Osteocyte (in vitro differentiated cells): ENCODE measurements at places on chromosomes 11 and 22. TPM values are rescaled to one million over a fixed set of nuclear protein-coding genes. Genes with fewer than 3 reads are reported as not detected.

DNA sequence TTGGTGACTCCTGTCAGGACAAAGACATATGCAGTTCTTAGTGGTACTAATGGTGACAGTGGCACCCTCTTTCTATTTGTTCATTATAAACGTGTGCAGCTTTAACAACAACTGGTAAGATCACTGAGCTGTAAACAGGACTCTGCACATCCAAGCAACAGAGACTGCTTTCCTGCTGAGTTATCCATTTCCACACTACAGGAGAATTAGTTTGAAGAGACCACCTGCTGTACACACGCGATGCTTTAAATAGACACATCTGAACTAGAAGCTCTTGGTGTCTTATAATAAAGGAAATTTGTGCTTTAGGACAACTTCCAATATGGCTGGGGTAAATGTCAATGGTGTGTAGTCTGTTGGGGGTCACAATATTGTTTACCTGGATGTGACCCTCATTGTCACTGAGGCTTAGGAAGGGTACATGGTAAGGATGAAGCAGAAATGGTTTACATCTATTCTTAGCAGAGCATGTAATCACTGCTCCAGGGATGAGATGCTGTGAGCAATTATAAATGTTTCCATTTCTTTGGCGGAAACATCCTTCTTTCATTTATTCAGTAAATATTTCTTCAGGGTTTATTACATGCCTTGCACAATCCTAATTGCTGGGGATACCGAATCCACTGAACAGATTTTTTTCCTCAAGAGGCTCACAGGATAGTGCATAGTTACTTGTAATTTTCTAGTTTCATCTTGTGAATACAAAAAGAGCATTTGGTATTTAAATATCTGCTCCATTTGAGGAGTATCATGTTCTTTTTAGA is 354.0 kb upstream of the CCDC90B start:
- H3K27me3 ChIP-seq, result peaks cover 9% of the 10 kb centered on the region
- no peak overlapping the region for H3K4me3 ChIP-seq
- H3K4me1 ChIP-seq, result no peaks in the 10 kb centered on the region

GRCh38 chr22:24504956-24505736 is 10.0 kb downstream of the UPB1 start:
- no peak for DNase-seq
- no peak overlapping the region for H3K27ac ChIP-seq
- H3K4me3 ChIP-seq, result no peak overlapping the region
- no peaks in the 10 kb centered on the region for H3K27me3 ChIP-seq
- H3K4me1 ChIP-seq, result peaks cover 13% of the 10 kb centered on the region
- no peaks in the 10 kb centered on the region for H3K36me3 ChIP-seq

GRCh38 chr11:62463121-62463542 is 44.3 kb downstream of the SCGB1A1 start:
- H3K4me1 ChIP-seq, result peaks cover 20% of the 10 kb centered on the region
- no peak overlapping the region for H3K27ac ChIP-seq
- no peaks in the 10 kb centered on the region for H3K27me3 ChIP-seq
- no peak overlapping the region for H3K4me3 ChIP-seq
- H3K36me3 ChIP-seq, result no peaks in the 10 kb centered on the region

DNA sequence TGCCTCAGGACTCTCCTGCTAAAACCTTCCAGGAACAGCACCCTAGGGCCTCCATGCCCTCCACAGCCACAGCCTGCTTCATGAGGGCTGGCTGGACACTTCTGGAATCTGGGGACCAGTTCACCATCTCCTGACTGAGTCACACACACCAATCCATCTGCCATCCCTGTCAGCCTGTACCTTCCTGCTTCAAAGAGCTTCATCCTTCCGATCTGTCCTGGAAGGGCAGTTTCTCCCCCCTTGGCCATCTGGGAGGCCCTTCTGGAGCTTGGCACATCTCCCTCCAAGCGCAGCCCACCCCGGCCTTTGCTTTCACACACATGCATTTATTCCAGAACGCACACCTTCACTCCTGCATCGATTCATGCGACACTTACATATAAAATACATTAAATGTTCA is 13.0 kb downstream of the APBB1 start:
- H3K36me3 ChIP-seq, result peaks cover 15% of the 10 kb centered on the region
- H3K4me3 ChIP-seq, result no peak overlapping the region
- DNase-seq, result no peak
- no peak overlapping the region for H3K27ac ChIP-seq
- H3K27me3 ChIP-seq, result no peaks in the 10 kb centered on the region

DNA sequence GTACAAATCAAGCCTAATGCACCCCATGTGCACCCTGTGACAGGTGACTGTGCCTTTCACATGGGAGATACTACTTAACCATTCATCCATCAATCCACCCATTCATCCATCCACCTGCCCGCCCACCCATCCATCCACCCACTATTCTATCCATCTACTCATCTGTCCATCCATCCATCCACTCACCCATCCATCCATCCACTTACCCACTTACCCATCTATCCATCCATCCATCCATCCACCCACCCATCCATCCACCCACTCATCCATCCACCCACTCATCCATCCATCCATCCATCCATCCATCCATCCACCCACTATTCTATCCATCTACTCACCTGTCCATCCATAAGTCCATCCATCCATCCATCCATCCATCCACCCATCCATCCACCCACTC is 7.5 kb downstream of the C11orf24 start:
- peaks cover 54% of the 10 kb centered on the region for H3K36me3 ChIP-seq
- DNase-seq, result no peak
- H3K27me3 ChIP-seq, result no peaks in the 10 kb centered on the region
- no peak overlapping the region for H3K27ac ChIP-seq
- H3K4me1 ChIP-seq, result peaks cover 8% of the 10 kb centered on the region
- no peak overlapping the region for H3K4me3 ChIP-seq

DNA sequence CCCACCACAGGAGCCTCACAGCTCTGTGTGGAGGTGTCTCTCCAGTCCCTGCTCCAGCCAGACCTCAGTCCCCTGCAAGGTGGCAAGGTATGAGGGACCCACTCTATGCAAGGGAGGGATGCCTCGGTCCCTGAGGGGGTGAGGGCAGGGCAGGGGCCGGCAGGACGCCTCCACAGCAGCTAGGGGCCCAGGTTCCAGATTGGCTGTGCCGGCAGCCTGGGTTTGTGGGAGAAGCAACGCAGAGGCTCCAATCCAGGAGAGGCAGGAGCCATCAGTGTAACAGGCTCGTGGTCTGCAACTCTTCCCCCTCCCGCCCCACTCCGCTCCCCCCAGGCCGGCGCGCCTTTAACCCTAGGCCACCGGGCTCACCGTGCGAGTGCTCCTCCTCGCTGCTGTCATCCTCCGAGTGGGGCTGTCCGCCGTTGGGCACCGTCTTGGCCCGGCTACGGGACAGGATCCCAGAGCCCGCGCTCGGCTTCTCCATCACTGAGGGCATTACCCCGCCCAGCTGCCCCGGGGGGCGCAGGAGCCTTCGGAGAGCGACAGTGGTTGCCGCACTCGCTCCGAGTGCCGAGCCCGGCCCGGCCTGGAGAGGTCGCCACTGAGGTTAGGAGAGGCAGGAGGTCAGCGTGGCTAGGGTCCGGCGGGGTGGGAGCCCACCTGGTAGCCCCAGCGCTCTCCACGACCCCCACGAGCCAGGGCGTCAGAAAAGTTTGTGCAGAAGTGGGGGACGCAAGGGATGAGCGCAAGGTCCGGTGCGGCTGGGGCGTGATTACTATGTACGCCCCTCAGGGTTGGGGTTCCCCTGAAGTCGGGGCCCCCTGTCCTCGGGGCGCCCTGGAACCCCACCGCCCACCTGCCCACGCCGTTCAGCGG is 765 bp downstream of the RCOR2 start:
- H3K36me3 ChIP-seq, result no peaks in the 10 kb centered on the region
- peaks cover 18% of the 10 kb centered on the region for H3K4me1 ChIP-seq
- no peaks in the 10 kb centered on the region for H3K27me3 ChIP-seq
- DNase-seq, result no peak

DNA sequence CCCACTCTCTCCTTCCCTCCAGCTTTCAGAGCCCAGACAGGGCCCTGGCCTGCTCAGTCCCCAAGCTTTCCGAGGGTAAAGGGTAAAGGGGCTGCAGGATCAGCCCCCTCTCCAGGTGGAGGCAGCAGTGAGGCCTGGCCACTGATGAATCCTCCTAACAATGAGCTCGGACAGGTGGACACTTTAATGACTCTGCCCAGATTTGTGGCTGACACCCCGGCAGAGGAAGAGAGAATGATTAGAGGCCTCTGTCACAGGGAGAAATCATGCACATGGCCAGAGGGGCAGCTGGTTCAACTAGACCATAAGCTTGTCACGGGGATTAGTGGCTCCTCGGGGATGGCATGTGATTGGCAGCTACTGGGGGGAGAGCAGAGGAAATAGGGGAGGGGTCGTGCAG is 587.5 kb upstream of the B3GAT1 start:
- no peaks in the 10 kb centered on the region for H3K36me3 ChIP-seq
- H3K27me3 ChIP-seq, result peaks cover 19% of the 10 kb centered on the region
- H3K4me3 ChIP-seq, result no peak overlapping the region
- no peak overlapping the region for H3K27ac ChIP-seq
- H3K4me1 ChIP-seq, result peaks cover 6% of the 10 kb centered on the region

- no peaks in the 10 kb centered on the region for H3K36me3 ChIP-seq
- no peak for DNase-seq
- no peaks in the 10 kb centered on the region for H3K27me3 ChIP-seq
- H3K4me1 ChIP-seq, result peaks cover 61% of the 10 kb centered on the region
- peak overlapping the region; percentile 56 for H3K27ac ChIP-seq
- H3K4me3 ChIP-seq, result no peak overlapping the region
These were observed 471.9 kb downstream of the MIAT start for GRCh38 chr22:27129266-27129665.

- no peaks in the 10 kb centered on the region for H3K27me3 ChIP-seq
- no peak overlapping the region for H3K27ac ChIP-seq
- no peak overlapping the region for H3K4me3 ChIP-seq
- no peaks in the 10 kb centered on the region for H3K36me3 ChIP-seq
- H3K4me1 ChIP-seq, result peaks cover 13% of the 10 kb centered on the region
These were observed 232.0 kb upstream of the LUZP2 start for GRCh38 chr11:24264868-24265267.

DNA sequence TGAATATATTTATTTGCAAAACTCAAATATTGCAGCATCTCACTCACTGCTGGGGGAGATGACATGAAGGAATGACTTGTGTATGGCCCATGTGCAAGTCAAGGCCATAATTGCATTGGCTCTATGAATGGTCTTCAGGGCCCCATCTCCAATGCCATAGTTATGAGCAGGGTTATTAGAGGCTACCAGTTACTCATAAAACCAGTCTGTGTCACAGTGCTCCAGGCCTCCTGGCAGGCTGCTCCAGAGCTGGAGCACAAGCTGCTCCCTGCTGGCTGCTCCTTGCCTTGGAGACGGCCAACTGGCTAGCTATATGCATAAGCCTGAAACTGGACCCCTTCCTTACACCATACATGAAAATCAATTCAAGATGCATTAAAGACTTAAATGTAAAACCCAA is 145.7 kb downstream of the TRPC6 start:
- DNase-seq, result no peak
- H3K36me3 ChIP-seq, result no peaks in the 10 kb centered on the region
- no peak overlapping the region for H3K27ac ChIP-seq
- peaks cover 26% of the 10 kb centered on the region for H3K4me1 ChIP-seq
- H3K27me3 ChIP-seq, result no peaks in the 10 kb centered on the region

GRCh38 chr22:37387793-37388192 is 39.5 kb downstream of the ELFN2 start:
- H3K36me3 ChIP-seq, result no peaks in the 10 kb centered on the region
- peaks cover 18% of the 10 kb centered on the region for H3K27me3 ChIP-seq
- no peak for DNase-seq
- H3K4me3 ChIP-seq, result no peak overlapping the region

GRCh38 chr11:119367661-119368120 is 13.8 kb downstream of the USP2 start:
- H3K36me3 ChIP-seq, result no peaks in the 10 kb centered on the region
- DNase-seq, result no peak
- no peak overlapping the region for H3K27ac ChIP-seq
- peaks cover 20% of the 10 kb centered on the region for H3K4me1 ChIP-seq
- H3K4me3 ChIP-seq, result no peak overlapping the region

GRCh38 chr11:9057888-9058287 is 33.5 kb downstream of the SCUBE2 start:
- H3K4me3 ChIP-seq, result no peak overlapping the region
- H3K4me1 ChIP-seq, result peaks cover 14% of the 10 kb centered on the region
- H3K27me3 ChIP-seq, result no peaks in the 10 kb centered on the region
- no peak for DNase-seq
- peaks cover 2% of the 10 kb centered on the region for H3K36me3 ChIP-seq

DNA sequence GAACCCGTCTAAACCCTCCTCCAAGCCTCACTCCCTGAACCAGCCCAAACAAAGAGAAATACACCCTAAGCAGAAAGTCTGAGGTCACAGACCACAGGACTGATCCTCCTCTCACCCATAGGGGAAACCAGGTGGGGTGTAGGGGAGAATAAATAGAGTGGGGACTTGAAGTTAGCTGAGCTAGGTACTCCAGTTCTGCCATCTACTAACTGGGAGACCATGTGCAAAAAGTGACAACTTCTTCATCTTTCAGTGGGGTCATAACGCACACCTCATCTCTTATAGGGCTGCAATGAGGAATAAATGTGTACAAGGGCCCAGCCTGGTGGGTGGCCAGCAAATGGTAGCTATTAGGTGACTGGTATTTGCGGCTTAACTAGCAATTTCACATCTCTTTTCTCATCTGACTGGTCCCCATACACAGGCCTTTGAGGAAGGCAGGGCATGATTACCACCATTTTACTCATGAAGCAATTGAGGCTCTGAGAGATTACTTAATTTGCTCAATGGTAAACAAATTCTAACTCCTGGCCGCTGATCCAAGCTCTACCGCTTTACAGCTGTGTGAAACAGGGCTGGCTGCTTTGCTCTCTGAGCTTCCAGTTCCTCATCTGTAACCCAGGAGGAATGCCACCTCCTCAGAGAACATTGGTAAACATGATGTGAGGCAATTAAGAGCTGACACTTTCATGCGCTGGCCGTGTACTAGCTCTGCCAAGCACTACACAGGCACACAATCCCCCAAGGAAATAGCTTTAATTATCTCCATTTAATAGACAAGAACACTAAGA is 16.6 kb downstream of the TBC1D10A start:
- H3K4me1 ChIP-seq, result peaks cover 45% of the 10 kb centered on the region
- H3K27ac ChIP-seq, result no peak overlapping the region
- peaks cover 2% of the 10 kb centered on the region for H3K36me3 ChIP-seq
- H3K4me3 ChIP-seq, result no peak overlapping the region

PANX2 gene
- total RNA-seq, result 1.5 and 1.6 TPM in 2 replicates

CRYBA4 gene
- not detected in 2 replicates for total RNA-seq

BDNF gene
- 4.2 and 4.9 TPM in 2 replicates for total RNA-seq

PIH1D2 gene
- total RNA-seq, result 2.0 and 2.3 TPM in 2 replicates

SLC43A3 gene
- total RNA-seq, result 14.9 and 17.1 TPM in 2 replicates

PRODH gene
- total RNA-seq, result 11.2 and 12.0 TPM in 2 replicates

MAPK8IP2 gene
- total RNA-seq, result 2.8 and 3.6 TPM in 2 replicates

CSNK2A3 gene
- total RNA-seq, result 1.0 and 2.1 TPM in 2 replicates

PARVG gene
- total RNA-seq, result not detected in 2 replicates

SCGB1D2 gene
- not detected in 2 replicates for total RNA-seq
